MCF 10A (cell line): ENCODE measurements at places on chromosomes 5 and 9. TPM values are rescaled to one million over a fixed set of nuclear protein-coding genes. Genes with fewer than 3 reads are reported as not detected.

The SOHLH1 gene
- total RNA-seq, result not detected in 2 replicates

The TAS2R1 gene
- total RNA-seq, result not detected in 2 replicates

The PCDHGB4 gene
- total RNA-seq, result 0.49 and 0.79 TPM in 2 replicates

The ADAMTS6 gene
- total RNA-seq, result 17.8 and 19.5 TPM in 2 replicates

The FOXI1 gene
- total RNA-seq, result not detected in 2 replicates

The CEL gene
- total RNA-seq, result 1.4 and 1.9 TPM in 2 replicates

The PCDHGB6 gene
- 0.68 and 1.4 TPM in 2 replicates for total RNA-seq

The DOCK8 gene
- 5.2 and 5.7 TPM in 2 replicates for total RNA-seq

The OSMR gene
- 86.1 and 89.1 TPM in 2 replicates for total RNA-seq

The NKD2 gene
- 0.21 and 0.32 TPM in 2 replicates for total RNA-seq

The PCDHB14 gene
- total RNA-seq, result 4.7 and 6.2 TPM in 2 replicates

The PHYHD1 gene
- 0.70 and 2.0 TPM in 2 replicates for total RNA-seq

The APC gene
- total RNA-seq, result 24.9 and 31.8 TPM in 2 replicates

The TCF7 gene
- 0.29 and 0.42 TPM in 2 replicates for total RNA-seq

The INSL4 gene
- not detected in 2 replicates for total RNA-seq

The MARCOL gene
- not detected in 2 replicates for total RNA-seq

The DNAI1 gene
- total RNA-seq, result not detected in 2 replicates

The TMC1 gene
- total RNA-seq, result not detected in 2 replicates

The ADAMTSL1 gene
- total RNA-seq, result not detected in 2 replicates
